ENCODE measurements at places on chromosomes 12 and 14.
A peak's percentile ranks its signal among the peaks of the same experiment; 100 is the strongest.

DNA sequence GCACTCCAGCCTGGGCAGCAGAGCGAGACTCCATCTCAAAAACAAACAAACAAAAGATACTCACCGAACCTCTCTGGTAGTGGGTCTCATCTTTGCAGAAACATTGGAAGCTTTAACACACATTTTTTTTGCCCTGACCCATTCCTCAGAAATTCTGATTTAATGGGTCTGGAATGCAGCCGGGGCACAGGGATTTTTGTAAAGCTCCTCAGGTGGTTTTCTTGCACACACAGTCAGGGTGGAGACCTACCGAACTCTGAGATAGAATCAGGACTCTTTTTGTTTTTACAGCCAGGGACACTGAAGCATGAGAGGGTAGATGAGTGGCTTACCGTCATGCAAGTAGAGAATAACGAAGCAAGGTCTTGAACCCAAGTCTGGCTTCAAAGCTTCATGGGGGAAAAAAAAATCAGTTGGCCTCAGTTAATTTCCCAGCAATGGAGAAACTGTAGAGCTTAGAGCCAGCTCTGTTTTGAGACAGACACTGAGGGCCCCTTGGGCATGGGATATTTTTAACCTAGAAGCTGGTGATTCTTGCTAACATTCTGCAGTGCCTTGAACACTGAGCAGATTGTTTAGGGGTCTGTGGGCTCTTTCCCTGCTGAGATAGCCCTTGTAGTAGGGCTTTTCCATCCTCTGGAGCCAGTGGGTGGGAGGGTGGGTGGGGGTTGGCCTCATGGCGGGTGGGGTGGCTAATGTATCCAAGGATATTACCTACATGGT lies 4.8 kb downstream of the RNU4-2 start:
- no peak for DNase-seq

DNA sequence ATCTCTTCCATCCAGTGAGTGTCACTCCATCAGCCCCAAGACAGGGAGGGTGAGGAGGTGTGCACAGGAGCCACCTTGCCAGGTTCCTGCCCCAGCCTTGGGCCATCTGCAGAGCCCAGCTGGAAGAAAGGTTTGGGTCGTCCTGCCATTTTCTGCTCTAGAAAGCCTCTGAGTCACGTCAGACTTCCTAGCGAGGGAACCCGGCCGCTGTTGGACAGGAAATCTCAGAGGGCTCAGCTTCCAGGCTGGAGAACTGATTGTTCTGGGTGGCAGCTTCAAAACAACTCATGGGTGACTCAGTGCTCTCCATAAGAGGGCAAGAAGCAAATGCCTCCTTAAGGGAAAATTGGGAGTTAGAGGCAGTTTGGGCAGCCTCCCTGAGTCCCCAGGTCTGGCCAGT lies 16.6 kb downstream of the HIP1R start:
- no peak for DNase-seq

- peak; percentile 99 for DNase-seq
Measured at GRCh38 chr12:9122091-9122609, 6.4 kb upstream of the A2M start.

DNA sequence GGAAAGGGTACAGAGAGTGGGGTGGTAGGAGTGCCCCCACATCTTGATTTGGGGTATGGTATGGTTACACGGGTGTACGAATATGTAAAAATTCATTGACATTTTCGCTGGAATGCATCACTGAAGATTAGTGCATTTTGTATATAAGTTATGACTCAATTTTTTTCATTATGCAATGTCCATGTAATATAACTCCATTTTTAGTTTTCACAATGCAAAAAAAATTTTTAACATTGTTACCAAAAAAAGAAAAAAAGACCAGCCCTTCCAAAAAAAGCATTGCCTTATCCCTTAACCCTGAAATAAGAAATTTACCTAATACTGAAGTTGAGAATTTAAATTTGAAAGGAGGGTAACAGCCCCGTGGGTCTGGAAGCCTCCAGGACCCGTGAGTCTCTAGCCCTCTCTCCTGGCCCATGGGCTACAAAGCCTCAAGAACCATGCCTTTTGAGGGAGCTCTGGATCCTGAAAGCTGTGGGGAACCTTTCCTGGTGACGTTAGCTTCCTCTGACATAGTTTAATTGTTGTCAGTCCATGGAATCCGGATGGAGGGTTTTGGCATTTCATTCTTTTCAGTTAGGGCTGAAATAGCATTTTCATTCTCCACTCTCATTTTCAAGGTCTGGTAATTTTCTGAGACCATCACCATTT lies 55.6 kb upstream of the ACTN1 start:
- no peak for DNase-seq

DNA sequence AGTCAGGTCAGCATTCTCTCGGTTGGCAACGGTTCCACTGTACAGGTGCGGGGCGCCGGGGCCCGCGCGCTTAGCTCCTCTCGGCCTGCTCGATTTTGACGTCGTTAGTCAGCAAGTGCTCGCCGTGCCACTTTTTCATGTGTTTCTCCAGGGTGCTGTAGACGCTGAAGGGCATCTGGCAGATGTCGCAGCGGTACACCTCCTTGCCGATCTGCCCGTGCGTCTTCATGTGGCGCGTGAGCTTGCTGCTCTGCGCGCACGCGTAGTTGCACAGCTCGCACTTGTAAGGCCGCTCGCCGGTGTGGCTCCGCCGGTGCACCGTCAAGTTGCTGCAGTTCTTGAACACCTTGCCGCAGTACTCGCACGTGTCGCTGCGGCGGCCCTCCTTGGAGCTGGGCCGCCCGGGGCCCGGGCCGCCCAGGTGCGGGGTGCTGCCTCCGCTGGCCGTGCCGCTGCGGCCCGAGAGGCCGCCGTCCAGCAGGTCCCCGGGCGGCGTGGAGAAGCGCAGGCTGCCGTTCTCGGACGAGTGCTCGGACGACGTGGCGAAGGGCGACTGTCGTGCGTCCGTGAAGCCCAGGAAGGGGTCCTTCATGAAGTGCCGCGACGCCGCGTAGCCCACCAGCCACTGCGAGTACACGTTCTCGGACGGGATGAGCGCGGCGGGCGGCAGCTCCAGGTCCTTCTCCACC lies 97.8 kb downstream of the BCL11B start:
- no peak for DNase-seq

DNA sequence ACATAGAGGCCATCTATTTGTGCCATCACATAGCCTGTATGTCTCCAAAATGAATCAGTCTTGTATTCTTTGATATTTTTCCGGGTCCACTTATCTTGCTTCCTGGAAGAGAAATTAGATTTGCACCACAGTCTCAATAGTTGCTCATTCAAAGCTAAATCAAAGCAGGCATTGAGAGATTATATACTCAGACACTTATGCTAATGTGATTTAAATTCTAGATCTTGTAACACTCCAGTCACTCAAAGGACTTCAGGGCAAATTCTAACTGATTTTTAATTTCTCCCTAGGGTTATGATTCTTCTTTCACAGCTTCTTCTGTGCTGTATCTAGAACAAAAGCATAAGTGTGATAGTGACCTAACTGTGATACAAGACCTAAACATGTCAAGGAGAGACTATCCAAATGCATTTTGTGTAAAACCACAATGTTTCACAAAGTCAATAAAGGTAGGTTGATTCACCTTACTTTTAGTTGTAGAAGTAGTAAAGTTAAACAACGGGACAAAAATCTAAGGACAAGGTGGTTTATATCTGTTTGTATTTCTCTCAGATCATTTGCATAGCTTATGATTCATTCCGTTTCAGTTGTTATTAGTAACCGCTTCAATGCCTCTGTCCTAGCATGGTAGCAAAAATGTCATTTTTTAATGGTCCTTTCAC lies 26.8 kb downstream of the PLBD1 start:
- no peak for DNase-seq

DNA sequence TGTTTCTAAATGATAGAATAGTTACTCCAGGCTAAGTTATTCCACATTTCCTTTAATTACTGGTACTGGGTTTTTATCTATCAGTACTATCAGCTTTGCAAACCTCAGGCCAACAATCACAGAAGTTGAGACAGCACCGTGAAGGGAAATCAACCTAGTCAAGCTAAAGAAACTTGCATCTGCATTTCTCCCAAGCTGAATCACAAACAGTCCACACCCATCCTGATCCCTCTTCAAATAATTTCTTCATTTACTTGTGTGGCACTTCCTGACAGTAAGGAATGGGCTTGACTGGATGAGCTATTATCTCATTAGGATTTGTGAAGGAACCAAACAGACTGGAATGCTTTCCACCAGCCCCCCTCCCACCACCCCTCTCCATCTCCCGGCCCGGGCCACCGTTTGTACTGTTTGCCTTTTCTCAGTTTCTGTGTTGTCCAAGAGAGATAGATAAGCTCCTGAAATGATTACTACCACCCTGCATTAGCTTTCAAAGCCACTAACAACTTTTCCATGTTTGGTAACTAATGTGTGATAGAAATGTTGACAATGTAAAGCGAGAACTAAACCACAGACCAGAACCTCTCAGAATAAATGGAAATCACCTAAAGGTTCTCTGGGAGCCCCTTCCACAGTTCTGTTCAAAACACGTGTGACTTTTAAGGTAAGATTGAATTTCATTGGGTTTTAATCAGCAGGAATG lies 236.3 kb downstream of the SLC25A21 start:
- DNase-seq = no peak

DNA sequence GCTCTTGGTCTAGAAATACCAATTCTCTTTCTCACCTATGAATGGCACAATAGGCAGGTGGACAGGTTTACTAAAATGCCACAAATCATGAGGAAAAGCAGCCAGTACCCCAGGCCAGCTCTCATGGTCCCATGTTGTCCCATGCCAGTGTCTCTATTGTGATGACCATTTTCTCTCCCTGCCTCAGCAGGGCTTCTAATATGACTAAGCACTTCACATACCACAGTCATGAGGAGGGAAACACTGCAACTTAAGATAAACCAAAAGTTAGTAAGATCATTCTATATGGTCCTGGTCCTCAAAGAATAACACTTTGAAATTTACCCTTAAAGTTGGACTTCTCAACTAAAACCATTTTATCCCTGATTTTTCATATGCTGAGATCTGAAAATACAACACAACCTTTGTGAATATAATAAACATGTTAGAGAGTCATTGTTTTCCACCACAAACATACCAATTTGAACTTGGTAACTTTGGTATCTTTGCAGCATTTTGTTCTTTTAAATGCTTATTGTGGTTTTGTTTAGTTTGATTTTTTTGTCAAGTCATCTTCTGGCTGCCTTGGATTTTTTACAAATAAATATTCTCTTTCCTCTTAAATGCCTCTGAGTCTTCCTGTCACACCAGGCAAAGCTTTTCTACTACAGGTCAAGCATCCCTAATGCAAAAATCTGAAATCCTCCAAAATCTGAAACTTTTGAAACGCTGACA lies 3.6 kb downstream of the TTC5 start:
- no peak for DNase-seq

DNA sequence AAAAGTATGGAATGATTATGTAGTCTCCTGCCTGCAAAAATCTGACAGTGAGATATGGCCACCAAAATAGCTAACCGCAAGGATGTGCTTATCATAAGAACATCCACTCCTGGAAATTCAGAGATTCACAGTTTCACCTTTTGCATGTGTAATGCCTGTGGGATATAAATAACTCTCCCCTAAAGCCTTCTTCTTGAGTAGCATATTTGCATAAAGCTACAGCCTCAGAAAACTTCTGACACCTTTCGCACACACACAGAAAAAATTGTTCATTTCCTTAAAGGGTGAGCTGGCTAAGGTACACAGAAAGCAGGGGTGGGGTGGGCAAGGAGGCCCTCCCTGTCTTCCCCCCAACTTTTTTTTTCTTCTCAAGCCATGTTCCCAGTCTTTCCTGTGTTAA lies 3.1 kb upstream of the IGF1 start:
- no peak for DNase-seq

- no peak for DNase-seq
Measured at GRCh38 chr12:90999966-91000365, 4.8 kb downstream of the EPYC start.

DNA sequence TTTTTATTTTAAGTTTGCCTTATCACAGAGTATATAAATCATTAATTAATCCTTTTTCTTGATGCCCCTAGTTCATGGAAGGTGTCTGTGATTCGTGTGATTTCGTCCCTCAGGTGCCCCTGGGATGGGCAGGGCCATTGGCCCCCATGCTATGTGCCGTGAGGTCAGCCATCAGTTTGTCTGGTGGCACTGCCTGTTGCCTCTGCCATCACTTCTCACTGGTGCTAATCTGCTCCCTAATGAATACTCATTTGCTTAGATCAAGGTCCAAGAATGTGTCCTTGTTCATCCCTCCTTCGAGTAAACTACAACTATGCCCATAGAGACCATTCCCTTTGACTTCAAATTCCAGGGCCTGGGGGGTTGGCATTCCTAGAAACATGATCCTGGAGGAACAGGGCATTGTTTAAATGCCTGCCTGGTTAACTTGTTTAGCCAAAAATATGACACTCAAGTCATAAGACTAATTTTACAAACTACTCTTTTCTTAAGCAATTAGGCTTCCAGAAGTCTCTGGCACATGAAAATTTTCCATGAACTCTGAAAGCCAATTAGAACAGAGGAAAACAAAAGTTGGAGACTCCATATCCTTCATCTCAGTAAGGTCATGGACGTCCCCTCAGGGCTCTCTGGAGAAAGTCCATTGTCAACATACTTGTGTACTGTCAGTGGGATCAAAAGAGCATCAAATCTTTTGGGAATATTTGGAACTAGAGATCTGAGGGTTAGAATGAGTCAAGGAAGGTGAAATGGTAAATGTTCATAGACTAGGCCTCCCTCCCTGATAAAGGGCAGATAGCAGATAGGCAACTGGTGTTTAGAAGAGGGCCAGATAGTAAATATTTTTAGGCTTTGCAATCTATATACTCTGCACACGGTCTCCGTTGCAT lies 90.9 kb upstream of the PLXNC1 start:
- peak; percentile 86 for DNase-seq

DNA sequence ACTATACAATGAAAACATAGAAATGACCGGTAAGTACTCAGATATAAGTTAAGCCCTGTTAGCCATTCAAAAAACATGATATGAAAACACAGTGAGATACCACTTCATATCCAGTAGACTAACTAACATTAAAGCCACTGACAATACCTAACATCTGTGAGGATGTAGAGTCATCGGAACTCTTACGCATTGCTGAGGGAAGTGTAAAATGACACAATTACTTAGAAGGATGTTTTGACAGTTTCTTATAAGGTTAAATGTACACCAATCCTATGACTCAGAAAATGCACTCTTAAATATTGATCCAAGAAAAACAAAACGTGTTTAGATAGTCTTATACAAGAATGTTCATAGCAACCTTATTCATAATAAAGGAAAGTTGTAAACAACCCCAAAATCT lies 782.9 kb downstream of the BCL11B start:
- DNase-seq = no peak

- DNase-seq = no peak
Measured at GRCh38 chr14:99350751-99351150, 78.8 kb upstream of the BCL11B start.

DNA sequence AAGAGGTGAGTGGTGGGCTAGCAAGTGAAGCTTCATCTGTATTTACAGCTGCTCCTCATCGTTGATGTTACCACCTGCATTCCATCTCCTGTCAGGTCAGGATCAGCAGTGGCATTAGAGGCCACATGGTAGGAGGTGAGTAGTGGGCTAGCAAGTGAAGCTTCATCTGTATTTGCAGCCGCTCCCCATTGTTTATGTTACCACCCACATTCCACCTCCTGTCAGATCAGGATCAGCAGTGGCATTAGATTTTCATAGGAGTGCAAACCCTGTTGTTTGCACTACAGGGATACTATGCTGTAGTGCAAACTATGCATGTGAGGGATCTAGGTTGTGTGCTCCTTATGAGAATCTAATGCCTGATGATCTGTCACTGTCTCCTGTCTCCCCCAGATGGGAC lies 519.1 kb downstream of the GLT1D1 start:
- no peak for DNase-seq
